ENCODE measurements at places on chromosomes 1 and 21.
A peak's percentile ranks its signal among the peaks of the same experiment; 100 is the strongest.

DNA sequence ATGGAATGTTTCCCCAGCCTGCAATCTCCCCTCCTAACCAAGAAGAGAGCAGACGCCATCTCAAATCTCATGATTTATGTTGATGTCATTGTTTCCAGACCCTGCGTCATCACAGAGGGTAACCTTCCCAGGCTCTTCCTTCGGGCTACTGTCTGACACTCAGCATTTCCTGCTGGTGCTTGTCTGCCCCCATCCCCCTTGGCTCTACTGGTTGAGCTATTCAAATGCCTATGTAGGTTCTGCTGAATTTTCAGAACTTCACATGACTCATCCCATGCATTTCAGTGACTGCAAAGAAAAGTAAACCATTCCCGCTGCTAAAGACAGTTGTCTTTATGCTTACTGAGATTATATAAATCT is 24.8 kb upstream of the ITPKB start:
- DNase-seq = no peak

DNA sequence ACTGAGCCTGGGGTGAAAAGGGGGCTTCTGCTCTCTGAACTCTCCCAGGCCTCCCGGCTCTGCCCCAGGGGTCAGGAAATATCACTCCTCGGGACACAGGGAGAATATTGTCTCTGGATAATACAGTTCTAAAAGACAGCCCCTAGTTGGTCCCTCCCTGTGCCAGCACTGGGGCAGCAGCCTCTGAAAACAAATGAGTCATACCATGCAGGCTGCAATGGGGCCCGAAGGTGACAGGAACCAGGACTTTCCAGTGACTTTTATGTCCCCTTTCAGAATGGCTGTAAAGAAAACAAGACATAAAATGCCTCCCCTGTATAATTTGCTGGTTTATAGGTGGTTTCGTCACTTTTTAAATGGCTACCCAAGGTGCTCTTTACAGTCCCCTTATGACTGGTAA is 360.0 kb downstream of the NPHP4 start:
- no peak for DNase-seq

GRCh38 chr1:67044631-67045270 is 9.2 kb downstream of the SLC35D1 start:
- no peak for DNase-seq

DNA sequence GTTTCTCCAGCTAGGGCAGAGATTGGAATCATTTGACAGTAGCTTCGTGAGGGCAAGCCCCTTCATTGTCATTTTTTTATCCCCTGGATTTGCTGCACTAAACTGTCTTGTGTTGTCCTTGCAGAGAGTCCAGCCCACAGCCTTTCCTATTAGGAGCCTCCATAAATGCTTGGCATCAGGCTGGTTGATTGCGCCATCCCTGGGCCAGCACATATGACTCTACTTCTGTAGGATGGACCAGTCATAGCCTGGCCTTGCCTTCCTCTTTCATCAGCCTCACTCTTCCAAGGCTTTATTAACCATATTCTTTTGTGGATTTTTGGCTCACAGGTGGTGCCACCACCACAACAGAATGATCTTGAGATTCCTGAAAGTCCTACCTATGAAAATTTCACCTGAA is 31.4 kb downstream of the LY9 start:
- DNase-seq = no peak

DNA sequence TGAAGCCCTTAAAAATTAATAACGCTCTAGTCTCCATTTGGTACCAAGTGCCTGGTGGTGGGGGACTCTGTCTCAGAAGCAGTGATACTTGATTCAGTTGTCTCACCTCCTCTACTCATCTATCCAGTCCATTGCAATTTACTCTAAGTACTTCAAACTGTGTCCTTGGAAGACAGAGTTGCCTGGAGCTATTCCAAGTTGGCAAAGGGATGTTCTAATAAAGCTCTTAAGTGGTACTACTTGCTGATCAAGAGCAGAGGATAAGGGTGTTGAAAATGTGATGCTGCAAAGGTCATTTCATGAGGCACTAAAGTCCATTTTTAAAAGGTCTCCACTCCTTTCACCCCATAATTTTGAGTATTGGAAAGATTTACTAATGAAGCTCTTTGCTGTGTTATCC is 142.2 kb downstream of the NFIA start:
- peak; percentile 19 for DNase-seq

- DNase-seq = no peak
Measured at GRCh38 chr21:17697473-17697872, 84.8 kb upstream of the BTG3 start.

Data from NCI-H510A treated with DMSO at 0.1 percent for 48 hours (cell line).